ENCODE measurements at places on chromosomes 16 and 17.

- no peak for DNase-seq
These were observed 56.3 kb downstream of the MRM3 start for GRCh38 chr17:838486-838885.

DNA sequence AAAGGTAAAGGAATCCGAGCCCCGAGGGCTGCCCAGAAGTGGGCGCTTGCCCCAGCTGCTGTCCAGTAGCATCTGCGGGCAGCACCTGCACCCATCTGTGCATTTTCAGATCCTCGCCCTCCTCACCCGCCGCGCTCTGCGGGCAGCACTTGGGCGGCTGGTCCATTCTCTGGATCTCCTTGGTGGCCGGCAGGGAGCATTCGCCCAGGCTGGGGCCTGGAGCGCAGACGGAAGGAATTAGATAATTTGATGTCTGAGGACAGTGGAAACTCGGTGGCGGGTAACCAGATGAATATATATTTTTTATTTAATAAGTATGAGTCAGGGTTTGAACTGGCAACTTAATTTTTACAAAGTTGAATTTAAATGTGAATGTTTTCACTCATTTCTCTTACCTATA is 88.5 kb downstream of the NPIPB11 start:
- no peak for DNase-seq

GRCh38 chr17:17053446-17054379 is 11.5 kb downstream of the MPRIP start:
- no peak for DNase-seq

- no peak for DNase-seq
These were observed 38.5 kb downstream of the PIGL start for GRCh38 chr17:16255481-16255921.

DNA sequence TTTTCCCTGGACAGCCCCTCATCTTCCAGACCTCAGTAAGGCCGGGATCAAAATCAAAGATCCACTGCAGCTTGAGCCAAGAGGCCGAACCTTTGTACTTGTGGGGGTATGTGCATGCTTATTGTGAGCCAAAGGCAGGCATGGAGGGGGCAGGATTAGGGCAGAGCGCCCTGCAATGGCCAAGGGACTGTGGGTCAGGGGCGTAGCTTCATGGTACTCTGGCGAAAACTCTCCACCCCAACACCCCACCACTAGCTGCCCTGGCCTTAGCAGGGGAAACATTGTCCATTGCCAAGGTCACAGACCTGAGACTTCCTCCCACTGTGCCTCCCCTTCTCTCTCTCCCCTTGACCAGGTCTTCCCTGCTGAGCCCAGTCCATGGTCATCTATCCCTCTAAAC is 90.1 kb downstream of the TMEM132E start:
- DNase-seq, result no peak

DNA sequence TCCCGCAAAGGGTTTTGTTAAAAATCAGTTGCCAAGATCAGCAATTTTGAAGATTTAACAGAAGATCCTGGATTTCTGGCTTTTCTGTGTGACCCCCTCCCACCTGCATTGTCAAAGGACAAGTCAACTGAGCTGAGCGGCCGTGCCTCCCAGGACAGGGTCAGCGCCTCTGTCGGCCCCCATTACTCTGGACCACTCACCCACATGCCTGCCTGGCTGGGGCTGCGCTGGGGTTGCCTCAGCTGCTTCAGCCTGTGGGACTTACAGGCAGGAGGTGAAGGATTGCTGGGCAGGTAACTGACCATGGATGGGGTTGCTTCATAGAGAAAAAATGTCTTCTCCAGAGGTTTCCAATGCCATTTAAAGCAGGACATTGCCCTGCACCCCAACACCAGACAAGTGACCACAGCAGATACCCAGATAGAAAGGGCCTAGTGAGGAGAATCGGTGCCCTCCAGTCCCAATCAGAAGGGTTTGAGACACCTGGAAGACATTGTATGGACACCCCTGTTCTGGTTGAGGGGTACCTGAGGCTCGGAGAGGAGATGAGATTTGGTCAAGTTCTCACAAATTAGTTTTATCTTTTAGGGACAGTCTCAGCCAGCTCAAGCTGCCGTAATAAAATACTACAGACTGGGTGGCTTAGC is 52.8 kb downstream of the SNX20 start:
- DNase-seq, result no peak

- no peak for DNase-seq
These were observed 772 bp downstream of the CHD3 start for GRCh38 chr17:7889166-7889955.

DNA sequence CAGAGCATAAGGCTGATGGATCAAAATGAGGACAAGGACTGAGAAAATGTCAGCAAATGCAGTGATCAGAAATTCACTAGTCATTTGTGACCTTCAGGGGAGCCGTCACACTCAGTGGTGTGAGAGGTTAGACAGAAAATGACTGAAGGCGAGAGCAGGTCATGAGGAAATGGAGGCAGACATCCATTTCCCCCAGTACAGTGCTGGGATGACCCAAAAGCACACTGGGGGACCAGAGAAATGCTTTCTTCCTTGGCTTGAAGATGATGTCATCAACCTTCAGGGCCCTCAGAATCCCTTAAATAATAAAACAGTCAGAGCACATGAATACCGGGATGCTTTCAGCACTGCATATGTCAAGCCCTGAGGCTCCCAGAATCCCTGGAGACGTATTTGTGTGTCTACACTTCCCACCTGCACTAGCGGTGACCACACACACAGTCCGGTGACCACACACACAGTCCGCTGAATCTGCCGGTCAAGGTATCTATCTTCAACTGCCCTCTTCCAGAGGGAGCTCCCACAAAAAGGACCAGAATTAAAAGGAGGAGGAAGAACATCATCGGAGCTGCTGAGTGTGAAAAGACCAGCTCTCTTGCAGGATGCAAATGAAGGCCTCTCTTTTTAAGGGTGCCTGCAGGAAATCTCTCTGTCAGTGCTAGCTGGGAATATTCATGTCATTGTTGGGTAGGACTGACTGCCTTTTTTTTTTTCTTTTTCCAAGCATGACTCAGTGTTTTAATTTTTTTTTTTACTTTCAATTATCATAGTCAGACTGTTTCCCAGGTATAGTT is 8.2 kb downstream of the UBE2O start:
- no peak for DNase-seq
